ENCODE measurements at places on chromosomes 3 and 15.
A peak's percentile ranks its signal among the peaks of the same experiment; 100 is the strongest.

DNA sequence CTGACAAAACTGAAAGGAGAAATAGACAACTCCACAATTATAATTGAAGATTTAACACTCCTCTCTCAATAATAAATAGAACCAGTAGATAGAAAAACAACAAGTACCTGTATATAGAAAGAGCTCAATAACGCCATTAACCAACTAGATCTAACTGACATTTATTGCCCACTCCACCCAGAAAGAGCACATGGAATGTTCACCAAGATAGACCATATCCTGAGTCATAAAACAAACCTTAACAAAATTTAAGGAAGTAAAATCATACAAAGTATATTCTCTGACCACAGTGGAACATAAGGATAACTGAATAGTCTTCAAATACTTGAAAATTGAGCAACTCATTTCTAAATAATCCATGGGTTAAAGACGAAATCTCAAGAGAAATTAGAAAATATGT lies 25.1 kb downstream of the KBTBD12 start:
- DNase-seq = no peak

- no peak for DNase-seq
Measured at GRCh38 chr3:150388498-150389418, 19.3 kb upstream of the TSC22D2 start.

DNA sequence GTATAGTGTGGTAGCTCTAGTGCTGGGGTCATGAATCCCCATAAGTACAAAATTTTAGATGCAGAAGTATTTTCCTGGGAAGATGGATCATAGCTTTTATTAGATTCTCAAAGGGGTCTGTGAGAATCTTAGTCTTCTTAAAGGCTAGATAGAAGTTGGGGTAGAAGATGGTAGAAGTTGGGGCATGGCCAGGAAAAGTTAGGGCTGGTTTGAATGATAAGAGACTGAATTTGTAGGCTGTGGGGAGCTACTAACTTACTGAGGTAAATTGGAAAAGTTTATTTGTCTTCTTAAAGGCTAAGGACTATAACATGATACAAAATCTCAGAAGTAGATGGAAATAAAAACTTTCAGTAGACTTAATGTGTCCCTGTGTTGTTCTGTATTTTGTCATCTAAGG lies 1.6 kb upstream of the UBE2Q2 start:
- no peak for DNase-seq

GRCh38 chr15:100667405-100668347 lies 65.3 kb downstream of the ASB7 start:
- DNase-seq = no peak

GRCh38 chr15:72285402-72285801 lies 13.0 kb upstream of the PARP6 start:
- no peak for DNase-seq

GRCh38 chr15:70479056-70479455 lies 284.3 kb downstream of the UACA start:
- no peak for DNase-seq

GRCh38 chr3:31523543-31523942 lies 9.2 kb upstream of the STT3B start:
- DNase-seq = no peak

GRCh38 chr15:100385300-100386050 lies 43.7 kb upstream of the ADAMTS17 start:
- DNase-seq = no peak

GRCh38 chr3:140244893-140245292 lies 309.9 kb downstream of the CLSTN2 start:
- no peak for DNase-seq

DNA sequence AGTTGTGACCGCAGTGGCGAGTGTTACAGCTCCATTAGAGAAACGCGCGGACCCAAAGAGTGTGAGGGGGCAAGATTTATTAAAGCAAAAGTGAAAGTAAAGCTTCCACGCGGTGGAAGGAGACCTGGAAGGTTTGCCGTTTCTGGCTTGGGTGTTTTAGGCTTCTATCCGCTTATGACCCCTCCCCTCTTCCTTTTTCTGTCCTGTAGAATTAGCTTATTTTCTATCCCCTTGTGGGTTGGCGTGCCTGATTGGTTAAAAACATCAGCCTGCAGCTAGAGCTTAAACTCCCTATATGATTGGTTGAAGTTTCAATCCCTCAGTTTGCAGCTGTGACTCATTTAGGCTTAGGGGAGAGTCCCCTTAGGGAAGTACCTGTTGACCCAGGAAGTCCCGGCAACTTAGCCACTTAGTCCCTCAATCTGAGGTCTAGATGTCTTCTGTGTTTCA lies 39.6 kb downstream of the C3orf38 start:
- no peak for DNase-seq

DNA sequence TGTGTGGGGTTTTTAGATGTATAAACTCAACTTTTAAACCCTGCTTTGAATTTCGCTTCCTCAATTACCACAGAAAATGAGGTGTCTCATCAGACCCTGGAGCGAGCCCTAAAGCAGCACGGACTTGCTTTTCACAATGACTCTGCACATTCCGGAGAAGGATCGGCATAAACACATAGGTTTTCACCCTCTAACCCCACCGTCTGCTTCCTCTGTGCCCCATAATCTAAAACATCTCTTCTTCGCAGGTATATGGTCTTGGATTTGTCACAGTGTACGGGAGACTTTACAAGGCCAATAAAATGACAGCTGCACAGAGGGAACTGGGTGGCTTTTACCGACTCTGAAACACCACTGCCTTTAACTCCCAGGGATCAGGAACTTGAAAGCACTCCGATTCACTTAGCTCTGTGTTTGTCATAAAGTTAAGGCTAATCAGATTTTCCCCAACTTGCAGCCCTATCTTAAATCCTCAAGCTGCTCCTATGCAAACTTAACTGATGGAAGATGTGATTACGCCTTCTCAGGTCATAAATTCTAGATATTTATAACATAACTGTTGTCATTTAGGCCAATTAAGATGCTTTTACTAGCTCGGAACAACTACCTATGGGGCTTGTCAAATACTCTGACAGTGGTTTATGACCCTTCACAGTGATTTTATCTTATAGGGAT lies 133.4 kb upstream of the WNT5A start:
- no peak for DNase-seq

GRCh38 chr15:72340366-72340765 lies 20.4 kb upstream of the CELF6 start:
- no peak for DNase-seq

DNA sequence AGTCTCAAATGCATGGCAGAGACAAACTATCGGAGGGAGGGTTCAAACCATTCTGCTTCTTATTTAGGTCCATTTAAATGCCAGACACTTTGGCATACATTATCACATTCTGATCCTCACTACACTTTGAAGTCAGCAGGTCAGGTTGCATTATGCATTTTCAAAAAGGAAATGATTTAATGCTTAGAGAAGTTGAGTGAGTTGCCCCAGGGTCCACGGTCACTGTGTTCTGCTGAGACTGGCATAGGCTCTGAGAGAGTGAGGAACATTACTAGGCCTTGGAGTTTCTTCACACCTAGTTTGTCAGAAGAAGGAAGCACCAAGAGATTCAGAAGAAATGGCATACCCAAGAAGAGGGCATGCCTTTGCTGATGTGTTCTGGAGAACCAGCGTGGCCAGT lies 46.3 kb upstream of the ACAN start:
- no peak for DNase-seq

GRCh38 chr3:57948781-57949242 lies 59.4 kb upstream of the FLNB start:
- DNase-seq = no peak

DNA sequence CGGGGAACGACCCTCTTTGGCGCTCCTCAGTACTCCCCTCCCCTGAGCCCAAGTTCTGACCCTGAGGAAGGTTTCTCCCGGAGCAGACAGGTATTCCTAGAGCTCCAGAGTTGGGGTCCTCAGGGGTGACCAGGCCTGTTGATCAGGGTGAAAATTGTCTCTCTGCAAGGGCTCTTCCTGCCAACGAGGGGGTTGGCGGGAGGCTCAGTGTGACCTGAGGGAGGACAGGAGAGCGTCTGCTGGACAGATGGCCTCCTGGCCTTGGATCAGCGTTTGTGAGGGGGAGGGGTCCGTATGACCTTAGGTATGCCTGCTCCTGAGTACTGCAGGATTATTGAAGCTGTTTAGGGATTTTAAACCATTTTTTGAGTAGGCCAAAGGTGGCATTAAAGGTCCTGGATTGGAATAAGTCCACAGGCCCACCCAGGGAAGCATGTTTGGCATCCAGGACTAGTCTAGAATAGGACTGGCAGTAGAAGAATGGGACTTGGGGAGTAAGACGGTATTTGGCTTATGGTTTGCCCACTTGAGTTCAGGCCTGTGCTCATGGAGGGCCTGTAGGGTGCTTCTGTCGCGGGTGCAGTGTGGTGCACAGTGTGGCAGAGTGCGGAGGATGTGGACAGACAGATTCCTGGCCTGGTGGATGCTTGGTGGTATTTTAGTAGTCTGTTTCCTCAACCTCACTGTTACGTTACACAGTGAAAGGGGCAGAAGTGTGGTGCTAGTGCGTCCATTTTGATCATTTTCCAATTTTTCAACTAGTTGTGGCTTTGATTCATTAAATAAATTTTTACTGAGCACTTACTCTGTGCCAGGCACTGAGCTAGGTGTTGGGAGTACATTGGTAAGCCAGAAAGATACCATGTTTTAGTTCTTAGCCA lies 959 bp downstream of the ZNF592 start:
- no peak for DNase-seq

DNA sequence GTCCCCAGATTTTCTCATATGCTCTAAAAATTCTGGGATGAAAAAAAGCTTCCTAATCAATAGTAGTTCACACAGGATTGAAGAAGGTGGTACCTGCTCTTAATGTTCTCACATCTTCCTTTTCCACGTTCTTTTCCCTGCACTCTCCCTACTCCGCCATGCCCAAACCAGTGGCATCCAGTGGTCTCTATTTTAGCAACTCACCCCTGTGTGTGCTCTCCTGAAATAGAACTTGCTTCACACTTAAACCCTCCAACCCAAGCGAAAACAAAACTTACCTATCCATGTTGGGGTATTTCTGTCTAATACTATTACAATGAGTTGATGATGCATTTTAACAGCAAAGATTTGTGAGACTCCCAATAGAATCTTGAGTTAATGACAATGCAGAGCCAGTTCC lies 148.8 kb downstream of the PLD1 start:
- DNase-seq = no peak

- DNase-seq = no peak
Measured at GRCh38 chr3:112611752-112612515, 29.0 kb downstream of the CCDC80 start.

DNA sequence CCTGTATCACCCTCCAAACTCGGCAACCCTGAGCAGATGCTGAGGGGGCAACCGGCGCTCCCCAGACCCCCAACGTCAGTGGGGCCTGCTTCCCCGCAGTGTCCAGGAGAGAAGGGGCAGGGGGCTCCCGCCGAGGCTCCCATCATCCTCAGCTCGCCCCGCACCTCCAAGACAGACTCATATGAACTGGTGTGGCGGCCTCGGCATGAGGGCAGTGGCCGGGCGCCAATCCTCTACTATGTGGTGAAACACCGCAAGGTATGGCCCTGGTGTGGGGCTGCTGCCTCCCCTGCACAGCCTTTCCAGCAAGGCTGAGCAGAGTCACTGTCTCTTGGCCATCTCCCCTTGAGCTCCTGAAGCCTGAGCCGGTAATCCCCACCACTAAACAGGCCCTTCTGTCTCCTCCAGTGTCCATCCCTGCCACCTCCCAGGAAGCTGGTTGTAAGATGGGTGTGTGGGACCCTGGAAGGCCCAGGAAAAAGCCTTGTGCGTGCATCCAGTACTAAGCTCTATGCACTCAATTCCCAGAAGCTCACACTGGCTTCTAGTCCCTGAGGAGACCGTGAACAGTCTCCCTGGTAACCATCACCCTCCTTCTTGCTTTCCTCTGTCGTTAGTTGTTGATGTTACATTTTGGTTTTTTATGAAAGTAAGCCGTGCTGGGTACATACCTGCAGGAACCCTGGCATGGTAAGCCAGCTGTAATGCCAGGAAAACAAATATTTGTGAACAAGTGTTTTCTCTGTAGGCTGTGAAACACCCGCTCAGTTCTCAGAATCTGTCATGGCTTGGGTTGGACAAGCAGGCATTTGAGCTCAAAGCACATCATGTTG lies 63.3 kb downstream of the BOC start:
- DNase-seq = peak; percentile 18

GRCh38 chr3:55621648-55622047 lies 134.5 kb upstream of the WNT5A start:
- no peak for DNase-seq
